Activated CD4-positive, alpha-beta T cell treated with anti-CD3 and anti-CD28 coated beads, Interleukin-2, Interleukin-4, amounts not matched to agents 100 ng/mL and 50 ng/mL, durations not matched to agents 16 hours and 8 hours (primary cell): ENCODE measurements at places on chromosomes 5 and 9.

DNA sequence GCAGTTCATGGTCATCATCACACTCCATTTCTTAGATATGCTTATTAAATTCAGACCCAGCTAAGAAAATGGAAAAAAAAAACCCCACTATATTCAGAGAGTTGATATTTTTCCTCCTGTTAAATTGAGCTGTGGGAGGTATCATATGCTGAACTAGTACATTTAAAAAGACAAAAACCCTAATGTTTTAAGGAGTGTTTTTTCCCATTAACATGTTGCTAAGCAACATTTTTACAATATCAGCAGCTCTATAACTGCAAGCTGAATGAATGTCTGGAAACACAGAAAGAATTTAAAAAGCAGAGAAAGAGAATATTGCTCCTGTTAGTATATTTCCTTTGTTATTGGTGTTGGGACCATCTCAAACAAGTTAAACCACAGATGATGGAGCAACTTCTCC is 265.8 kb upstream of the GRIA1 start:
- no peak for DNase-seq

DNA sequence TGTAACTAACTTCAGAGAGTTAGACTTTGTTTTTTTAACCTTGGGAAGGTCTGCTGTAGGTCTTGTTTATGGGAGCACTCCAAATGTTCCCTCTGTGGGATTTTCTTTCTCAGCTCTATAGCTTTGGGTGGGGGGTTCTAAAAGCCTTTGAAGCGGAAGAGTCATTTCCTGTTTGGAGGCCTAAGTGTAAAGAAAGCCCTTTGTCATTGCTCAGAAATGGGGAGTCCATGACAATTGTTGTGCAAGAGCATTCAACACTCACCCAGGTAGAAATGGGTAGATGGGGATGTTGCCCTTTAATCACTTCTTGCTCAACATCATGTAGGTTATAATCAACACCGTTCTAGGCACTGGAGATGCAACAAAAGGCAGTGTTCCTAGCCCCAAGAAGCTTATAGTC is 30.3 kb upstream of the MAST4 start:
- DNase-seq, result no peak

GRCh38 chr9:112793213-112793810 is 42.8 kb downstream of the SNX30 start:
- peak; percentile 79 for DNase-seq

DNA sequence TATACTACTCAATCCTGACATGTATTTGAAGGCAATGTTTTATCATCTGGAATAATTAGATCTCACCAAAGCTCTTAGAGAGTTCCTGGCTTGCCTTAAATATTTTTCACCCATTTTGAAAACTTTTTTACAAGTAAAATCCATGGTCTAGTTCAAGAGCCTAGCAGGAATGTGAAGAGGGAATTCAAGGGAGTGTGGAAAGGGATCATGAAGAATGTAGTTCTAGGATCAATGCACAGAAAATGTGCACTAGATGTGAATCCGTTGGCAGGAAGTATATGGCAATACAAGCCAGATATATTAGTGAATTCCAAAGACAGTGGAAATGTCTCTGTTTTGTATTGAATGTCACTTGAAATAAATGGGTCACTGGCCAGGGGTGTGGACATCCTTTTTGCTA is 167.9 kb upstream of the MOCS2 start:
- no peak for DNase-seq

- DNase-seq, result no peak
Measured at GRCh38 chr9:111728617-111729366, 65.9 kb downstream of the SHOC1 start.

GRCh38 chr9:69658987-69659675 is 13.0 kb downstream of the APBA1 start:
- DNase-seq, result no peak

GRCh38 chr5:36915653-36916052 is 39.1 kb downstream of the NIPBL start:
- DNase-seq, result no peak

DNA sequence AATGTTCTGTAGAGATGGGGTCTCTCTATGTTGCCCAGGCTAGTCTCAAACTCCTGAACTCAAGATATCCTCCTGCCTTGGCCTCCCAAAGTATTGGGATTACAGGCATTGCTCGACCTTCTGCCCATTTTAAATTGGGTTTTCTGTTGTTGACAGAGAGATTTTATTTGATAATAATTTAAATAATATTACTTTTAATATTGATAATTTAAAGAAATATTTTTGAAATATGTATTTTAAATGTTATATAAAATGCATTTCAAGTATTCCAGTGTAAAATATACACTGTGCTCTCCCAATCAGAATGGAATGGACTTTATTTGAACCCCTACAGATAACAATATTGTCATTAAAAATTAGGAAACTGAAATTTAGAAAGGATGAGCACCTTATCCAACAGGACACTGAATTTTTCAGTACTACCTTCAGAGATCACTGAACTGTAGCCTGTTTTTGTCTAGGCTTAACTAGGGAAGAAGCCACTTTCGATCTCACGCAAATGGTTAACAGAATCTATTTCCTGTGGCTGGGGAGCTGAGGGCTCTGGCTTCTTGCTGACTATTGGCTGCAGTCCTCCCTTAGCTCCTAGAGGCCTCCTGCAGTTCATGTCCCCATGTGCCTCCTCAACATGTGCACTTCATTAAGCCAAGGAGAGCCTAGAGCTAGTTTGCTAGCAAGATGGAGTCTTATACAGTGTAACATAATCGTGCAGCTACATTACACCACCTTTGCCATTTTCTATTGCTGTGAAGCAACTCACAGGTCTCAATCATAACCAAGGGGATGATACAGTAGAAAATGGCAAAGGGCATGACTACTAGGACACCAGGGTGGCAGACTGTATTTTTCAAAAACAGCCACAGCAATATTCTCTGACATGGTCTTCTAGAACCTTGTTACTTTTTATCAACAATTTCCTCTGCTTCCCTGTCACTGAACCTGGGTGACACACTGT is 150.0 kb downstream of the CDC42SE2 start:
- peak; percentile 62 for DNase-seq

- no peak for DNase-seq
Measured at GRCh38 chr5:126631920-126632319, 31.2 kb downstream of the PHAX start.

DNA sequence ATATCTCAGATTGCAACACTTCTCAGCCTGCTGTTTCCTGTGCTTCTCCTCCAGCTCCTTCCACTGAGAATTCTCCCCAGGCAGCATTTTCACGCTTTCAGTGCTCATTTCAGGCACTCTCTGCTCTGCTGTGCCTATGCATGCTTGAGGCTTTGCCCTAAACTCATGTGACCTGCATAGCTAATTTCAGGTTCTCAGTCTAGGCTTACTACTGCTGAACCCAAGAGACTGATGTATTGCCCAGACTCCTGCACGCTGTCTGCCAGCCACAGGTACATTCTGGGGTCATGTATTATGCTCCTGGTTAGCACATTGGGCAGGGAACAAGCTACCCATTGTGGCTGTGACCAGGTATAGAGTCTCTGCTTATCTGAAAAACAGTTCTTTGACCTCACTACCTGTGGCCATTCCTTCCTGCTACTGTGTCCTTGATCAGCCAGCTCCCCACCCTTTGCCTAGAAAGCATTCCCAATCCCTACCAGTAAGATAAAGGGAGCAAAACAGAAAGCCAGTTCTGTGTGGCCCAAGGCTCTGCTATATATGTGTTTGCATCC is 34.7 kb downstream of the PIP5K1B start:
- DNase-seq, result no peak

GRCh38 chr5:174273325-174273724 is 227.8 kb downstream of the NSG2 start:
- DNase-seq, result no peak

GRCh38 chr9:133953976-133954709 is 38.0 kb downstream of the VAV2 start:
- no peak for DNase-seq

GRCh38 chr5:109532773-109533364 is 123.1 kb upstream of the PJA2 start:
- DNase-seq, result no peak

GRCh38 chr5:107090506-107090905 is 580.2 kb downstream of the EFNA5 start:
- DNase-seq, result no peak

DNA sequence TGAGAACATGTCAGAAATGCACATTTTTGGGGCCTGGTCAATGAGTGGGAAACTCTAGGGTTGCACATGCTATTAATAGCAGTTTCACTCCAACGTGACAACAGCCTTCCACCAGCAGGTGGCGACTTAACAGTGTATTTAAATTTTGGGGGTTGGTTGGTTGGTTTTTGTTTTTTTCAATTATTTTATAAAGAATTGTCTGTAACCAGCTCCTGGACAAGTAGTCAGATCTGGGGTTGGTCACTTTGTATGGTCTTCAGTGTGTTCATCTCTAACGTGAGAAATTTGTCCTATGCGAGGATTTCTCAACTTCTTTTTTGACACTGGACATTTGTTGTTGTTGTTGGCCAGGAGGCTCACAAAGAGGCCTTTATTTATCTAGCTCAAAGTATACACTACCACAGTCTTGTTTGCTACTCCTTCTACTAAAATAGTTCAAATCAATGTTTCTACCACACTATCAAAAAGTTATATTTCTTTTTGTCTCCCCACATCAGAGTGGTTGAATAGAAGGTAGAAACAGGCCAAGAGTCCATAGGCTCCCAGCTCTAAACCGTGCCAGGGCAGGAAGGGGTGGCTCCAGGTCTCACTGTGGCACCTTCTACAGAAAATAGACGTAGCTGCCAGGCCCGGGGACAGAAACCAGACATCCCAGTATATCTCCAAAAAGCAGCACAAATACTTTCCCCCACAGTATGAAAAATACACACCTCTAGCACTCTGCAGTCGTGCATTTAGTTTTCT is 110.4 kb downstream of the TRPM6 start:
- DNase-seq, result peak; percentile 69

DNA sequence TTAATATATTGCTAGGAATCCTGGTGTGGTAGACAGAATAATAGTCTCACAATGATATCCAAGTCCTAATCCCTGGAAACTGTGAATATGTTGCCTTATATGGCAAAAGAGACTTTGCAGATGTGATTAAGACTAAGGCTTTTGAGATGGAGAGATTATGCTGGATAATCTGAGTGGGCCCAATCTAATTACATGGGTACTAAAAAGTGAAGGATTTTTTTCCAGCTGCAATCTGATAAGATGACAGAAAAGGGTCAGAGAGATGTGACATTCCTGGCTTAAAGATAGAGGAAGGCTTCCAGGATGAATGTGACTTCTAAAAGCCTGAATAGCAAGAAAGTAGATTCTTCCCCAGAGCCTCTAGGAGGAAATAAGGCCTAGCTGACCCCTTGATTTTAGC is 80.7 kb upstream of the MPDZ start:
- DNase-seq, result no peak

GRCh38 chr5:59579101-59579823 is 314.3 kb downstream of the PDE4D start:
- DNase-seq, result no peak

GRCh38 chr5:10588779-10589447 is 25.0 kb downstream of the ANKRD33B start:
- no peak for DNase-seq

GRCh38 chr9:81489046-81489445 is 200.3 kb downstream of the TLE1 start:
- DNase-seq, result no peak

GRCh38 chr9:8860925-8861324 is 1061.3 kb upstream of the DMAC1 start:
- no peak for DNase-seq

DNA sequence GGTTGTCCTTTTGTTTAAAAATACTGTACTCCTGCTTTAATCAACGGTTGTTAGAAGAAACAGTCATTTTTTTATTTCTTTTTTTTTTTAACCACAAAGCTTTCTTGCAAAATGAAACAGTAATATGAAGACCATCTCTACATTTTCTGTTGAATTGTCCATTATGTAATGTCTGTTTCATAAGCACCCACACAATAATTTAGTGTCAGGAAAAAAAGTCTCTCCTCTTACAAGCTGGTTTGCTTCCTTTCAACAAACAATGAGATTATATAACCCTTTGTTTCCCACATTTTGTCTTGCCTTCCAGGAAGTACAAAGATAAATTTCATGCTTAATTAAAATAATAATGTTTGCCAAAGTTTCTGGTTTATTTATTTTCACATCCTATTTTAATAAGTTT is 16.7 kb downstream of the CTNNAL1 start:
- no peak for DNase-seq

GRCh38 chr9:8156346-8156745 is 356.8 kb upstream of the DMAC1 start:
- DNase-seq, result no peak

- DNase-seq, result no peak
Measured at GRCh38 chr5:103456476-103456875, 106.1 kb downstream of the NUDT12 start.

GRCh38 chr9:75231167-75231566 is 142.9 kb downstream of the OSTF1 start:
- DNase-seq, result no peak

- DNase-seq, result no peak
Measured at GRCh38 chr5:1555011-1555807, 31.4 kb upstream of the LPCAT1 start.

GRCh38 chr9:36868586-36869282 is 165.3 kb downstream of the PAX5 start:
- no peak for DNase-seq
